ENCODE measurements at places on chromosomes 3 and 15. TPM values are rescaled to one million over a fixed set of nuclear protein-coding genes. Genes with fewer than 3 reads are reported as not detected.

Gene CDCP1
- 2.9 TPM for total RNA-seq

Gene TRIM59
- 40.2 TPM for total RNA-seq

DNA sequence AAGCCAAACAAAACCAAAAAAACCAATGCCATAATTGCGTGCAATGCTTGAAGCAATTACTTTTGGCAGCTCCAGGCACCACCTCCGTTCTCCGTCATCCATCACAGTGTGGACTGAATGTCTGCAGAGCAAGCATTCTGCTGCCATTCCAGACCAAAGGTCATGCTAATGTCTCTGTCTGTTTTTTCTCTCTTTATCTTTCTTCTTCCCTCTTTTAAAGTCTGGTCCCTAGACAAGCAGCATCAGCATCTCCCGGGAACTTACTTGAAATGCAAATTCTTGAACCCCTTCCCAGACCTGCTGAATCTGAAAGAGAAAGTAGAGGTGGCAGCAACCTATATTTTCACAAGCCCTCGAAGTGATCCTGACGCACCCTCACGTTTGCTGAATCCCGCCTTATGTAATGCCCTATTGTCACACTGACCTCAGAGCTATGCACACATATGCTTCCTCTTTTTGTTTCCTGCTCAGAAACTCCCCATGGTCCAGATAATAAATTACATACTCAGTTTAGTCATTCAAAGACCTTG is 297.3 kb upstream of the PROK2 start:
- no peak for DNase-seq

DNA sequence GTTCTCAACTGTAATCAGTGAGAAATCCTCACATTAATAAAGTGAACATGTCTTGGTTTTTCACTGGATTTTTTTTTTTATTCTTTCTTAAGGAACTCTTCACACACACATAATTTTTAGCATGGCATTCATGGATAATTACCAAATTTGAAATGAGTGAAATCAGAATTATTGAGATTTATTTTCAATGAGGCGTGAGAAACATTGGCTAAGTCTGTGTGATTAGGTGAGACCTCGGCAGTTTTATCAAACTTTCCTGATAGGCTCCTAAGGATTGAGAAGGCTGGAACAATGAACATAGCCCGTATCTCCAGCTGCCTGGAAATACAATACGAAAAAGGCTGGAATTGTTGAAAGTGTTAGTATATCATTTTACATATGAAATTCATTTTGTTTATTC is 35.5 kb downstream of the MDFIC2 start:
- DNase-seq: no peak
